Brain (organoid and tissue), 16 donors: ENCODE measurements at places on chromosomes 2 and 18.

GRCh38 chr2:235191978-235192377, 240.2 kb downstream of the SH3BP4 start:
- no peak for DNase-seq

- DNase-seq = no peak
Measured at GRCh38 chr2:136468799-136469369, 296.5 kb upstream of the THSD7B start.

- DNase-seq = no peak
Measured at GRCh38 chr2:96872591-96873349, 2.9 kb upstream of the SEMA4C start.

DNA sequence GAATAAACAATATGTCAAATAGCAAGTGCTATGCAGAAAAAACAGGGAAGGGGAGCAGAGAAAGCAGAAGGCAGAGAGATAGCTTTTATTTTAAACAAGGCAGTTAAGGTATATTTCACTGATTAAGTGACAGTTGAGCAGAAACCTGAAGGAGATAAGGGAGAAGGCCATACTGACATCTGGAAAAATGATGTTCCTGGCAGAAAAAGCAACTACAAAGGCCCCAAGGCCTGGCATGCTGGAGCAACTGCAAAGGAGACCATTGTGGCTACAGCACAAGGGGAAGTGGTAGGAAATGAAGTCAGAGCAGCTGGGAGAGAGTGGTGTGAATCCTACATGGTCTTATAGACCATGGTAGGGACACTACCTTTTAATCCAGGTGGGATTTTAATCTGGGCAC, 8.9 kb upstream of the PCBP1 start:
- DNase-seq = no peak

GRCh38 chr2:189751080-189751658, 11.4 kb downstream of the OSGEPL1 start:
- DNase-seq = peak; percentile 6

DNA sequence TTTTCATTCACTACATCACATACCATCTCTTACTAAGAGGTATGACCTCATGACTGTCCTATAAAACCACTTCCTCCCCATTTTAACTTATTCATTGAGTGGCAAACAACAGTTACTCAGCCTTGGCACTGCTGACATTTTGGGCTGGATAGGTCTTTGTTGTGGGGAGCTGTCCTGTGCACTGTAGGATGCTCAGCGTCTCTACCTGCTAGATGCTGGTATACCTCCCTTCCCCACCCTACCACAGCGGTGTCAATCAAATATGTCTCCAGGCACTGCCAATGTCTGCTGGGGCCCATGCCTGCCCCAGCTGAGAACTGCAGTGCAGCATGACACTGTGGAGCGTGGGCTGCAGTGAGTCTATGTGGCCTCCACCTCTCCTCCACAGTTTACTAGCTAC, 76.3 kb upstream of the MGAT4A start:
- no peak for DNase-seq

DNA sequence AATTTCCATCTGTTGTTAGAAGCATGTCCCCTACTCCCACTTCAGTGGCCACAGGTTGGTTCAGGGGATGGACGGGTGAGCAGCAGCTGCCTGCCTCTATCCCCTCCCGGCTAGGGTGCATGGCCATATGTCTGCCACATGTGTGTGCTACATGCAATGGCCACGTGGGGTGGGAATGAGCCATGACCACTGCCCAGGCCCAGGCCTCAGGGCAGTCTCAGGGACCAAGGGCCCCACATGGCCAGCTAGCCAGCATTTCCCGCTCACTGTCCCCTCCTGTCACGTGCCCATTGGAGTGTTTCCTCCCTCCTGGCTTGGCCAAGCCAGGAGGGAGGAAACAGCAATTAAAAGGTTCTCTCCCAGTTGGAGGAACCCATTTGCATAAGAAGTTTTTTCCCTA, 117.1 kb downstream of the KCNS3 start:
- no peak for DNase-seq

- DNase-seq = no peak
Measured at GRCh38 chr2:217599906-217600305, 402.9 kb downstream of the TNS1 start.

GRCh38 chr2:10784719-10785118, 27.9 kb downstream of the PDIA6 start:
- no peak for DNase-seq

DNA sequence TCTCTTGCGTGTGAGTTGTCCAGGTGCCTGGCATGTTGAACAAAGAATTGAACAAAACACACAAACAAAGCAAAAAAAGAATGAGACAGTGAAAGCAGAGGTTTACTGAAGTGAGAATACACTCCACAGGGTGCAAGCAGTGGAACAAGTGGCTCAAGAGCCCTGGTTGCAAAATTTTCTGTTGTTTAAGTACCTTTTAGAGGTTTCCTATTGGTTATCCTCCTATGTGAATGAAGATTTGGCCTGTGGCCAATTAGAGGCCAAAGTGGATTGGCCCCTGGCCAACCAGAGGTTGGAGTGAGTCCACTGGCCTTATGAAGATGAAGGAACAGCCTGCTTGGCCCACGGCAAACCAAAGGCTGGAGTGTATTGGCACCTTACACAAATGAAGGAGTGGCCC, 1188.5 kb upstream of the NRXN1 start:
- no peak for DNase-seq

- no peak for DNase-seq
Measured at GRCh38 chr2:238155761-238156694, 2.7 kb upstream of the ERFE start.

- DNase-seq = no peak
Measured at GRCh38 chr2:237466211-237466610, 20.8 kb upstream of the MLPH start.

GRCh38 chr2:12303181-12304030, 413.3 kb upstream of the TRIB2 start:
- DNase-seq = no peak

- DNase-seq = no peak
Measured at GRCh38 chr2:98382739-98383138, 36.5 kb downstream of the CNGA3 start.
